ENCODE measurements at places on chromosomes 5 and 9. TPM values are rescaled to one million over a fixed set of nuclear protein-coding genes. Genes with fewer than 3 reads are reported as not detected.

The AGXT2 gene
- total RNA-seq: not detected

The GRPEL2 gene
- 26.9 TPM for total RNA-seq

The HTR4 gene
- not detected for total RNA-seq

The SLC6A7 gene
- total RNA-seq: not detected

The PCDHGA3 gene
- total RNA-seq: not detected

The GPX3 gene
- total RNA-seq: 54.4 TPM

The JAKMIP2 gene
- total RNA-seq: 7.1 TPM

- H3K27me3 ChIP-seq: no peaks in the 10 kb centered on the region
- DNase-seq: no peak
- no peak overlapping the region for H3K4me3 ChIP-seq
- peaks cover 9% of the 10 kb centered on the region for H3K4me1 ChIP-seq
These were observed 252.1 kb downstream of the CRB2 start for GRCh38 chr9:123608104-123608503.

DNA sequence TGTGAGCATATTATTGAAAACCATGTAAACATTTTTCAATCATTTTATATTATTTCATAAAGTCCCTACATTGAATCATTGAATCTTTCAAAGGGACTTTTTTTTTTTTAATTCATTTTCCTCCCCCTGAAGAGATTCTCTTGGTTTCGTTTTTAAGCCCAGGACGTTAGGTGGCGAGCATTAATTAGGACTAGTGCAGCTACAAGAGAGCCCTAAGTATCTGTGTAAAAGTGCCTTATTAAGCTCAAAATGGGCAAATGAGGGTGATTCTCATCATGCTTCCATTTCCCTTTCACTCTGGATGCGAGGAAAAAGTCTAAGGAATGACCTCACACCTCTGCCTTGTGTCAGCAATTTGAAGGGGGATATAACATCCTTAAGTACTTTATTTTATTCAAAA, 517.9 kb upstream of the ITGA1 start:
- no peaks in the 10 kb centered on the region for H3K36me3 ChIP-seq
- no peaks in the 10 kb centered on the region for H3K27me3 ChIP-seq
- H3K4me3 ChIP-seq: no peak overlapping the region
- no peak for DNase-seq

DNA sequence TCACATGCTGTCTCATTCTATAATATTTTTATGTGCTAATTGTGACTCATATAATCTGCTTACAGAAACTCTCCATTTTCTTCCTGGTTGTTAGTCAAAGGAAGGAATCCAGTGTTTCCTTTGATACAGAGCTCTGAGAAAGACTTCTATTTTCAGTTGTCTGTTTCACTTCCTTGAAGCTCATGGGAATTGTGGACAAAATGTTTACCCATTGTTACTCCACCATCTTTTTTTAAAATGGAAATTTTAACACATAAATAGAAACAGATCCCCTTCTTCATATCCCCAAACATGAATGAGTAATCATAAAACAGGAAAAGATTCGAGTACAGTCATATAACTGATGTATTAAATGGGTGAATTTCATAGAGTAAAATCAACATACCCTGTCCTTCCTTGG, 42.0 kb upstream of the KCNN2 start:
- no peak overlapping the region for H3K27ac ChIP-seq
- H3K4me1 ChIP-seq: peaks cover 15% of the 10 kb centered on the region
- H3K36me3 ChIP-seq: no peaks in the 10 kb centered on the region
- no peak overlapping the region for H3K4me3 ChIP-seq
- no peaks in the 10 kb centered on the region for H3K27me3 ChIP-seq

- no peaks in the 10 kb centered on the region for H3K36me3 ChIP-seq
- H3K27me3 ChIP-seq: peaks cover 46% of the 10 kb centered on the region
- no peak overlapping the region for H3K4me3 ChIP-seq
These were observed 39.3 kb downstream of the NR2F1 start for GRCh38 chr5:93622240-93622885.

DNA sequence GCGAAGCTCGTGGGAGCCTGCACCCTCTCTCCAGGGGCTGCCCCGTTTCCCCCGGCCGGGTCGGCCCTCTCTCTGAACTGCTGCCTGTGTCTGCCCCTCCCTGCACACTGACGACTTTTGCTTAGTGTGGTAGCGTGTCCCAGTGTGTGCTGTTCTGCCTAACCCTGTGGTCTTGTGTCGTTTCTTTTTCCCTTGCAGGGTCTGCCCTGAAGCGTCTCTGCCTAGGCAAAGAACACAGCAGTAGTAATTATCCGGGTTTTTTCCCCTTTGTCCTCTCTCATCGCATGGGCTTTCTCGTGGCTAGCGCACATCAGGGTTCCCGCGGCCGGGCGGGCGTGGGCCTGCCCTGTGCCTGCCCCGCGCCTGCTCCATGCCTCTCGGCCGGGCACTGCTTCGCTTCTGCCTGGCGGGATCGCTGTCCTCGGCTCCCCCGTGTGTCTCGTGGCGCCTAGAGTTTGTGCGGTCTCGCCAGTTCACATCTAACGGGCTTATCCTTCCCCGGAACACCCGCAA, 122.7 kb downstream of the WNK2 start:
- no peaks in the 10 kb centered on the region for H3K4me1 ChIP-seq
- no peaks in the 10 kb centered on the region for H3K36me3 ChIP-seq
- no peak overlapping the region for H3K4me3 ChIP-seq
- no peaks in the 10 kb centered on the region for H3K27me3 ChIP-seq
- no peak overlapping the region for H3K27ac ChIP-seq
- DNase-seq: peak; percentile 47

DNA sequence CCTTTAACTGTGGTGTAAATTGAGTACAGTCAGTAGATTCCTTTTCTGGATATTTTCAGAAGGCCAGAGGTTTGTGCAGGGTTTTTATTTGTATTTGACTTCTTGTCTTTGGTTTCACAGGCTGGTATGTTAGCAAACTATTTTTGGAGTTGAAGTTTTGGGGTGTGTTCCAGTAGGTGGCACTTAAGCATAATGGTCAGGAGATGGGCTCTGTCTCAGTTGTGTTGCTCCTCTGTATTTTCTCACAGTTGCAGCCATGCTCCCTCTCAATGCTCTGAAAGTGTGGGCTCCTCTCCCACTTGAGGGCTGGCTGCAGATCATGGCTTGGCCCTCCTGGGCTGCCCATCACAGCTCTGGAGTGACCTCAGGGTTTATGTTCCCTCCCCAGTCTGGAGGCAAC, 267.0 kb upstream of the PCSK5 start:
- no peaks in the 10 kb centered on the region for H3K27me3 ChIP-seq
- no peaks in the 10 kb centered on the region for H3K36me3 ChIP-seq
- H3K4me1 ChIP-seq: no peaks in the 10 kb centered on the region
- no peak overlapping the region for H3K4me3 ChIP-seq
- H3K27ac ChIP-seq: no peak overlapping the region

All from endodermal cell (in vitro differentiated cells).